Heart right ventricle (tissue), 16 donors: ENCODE measurements at places on chromosomes 3 and 15. TPM values are rescaled to one million over a fixed set of nuclear protein-coding genes. Genes with fewer than 3 reads are reported as not detected.

The CNTN4 gene
- total RNA-seq: 4.7 TPM

DNA sequence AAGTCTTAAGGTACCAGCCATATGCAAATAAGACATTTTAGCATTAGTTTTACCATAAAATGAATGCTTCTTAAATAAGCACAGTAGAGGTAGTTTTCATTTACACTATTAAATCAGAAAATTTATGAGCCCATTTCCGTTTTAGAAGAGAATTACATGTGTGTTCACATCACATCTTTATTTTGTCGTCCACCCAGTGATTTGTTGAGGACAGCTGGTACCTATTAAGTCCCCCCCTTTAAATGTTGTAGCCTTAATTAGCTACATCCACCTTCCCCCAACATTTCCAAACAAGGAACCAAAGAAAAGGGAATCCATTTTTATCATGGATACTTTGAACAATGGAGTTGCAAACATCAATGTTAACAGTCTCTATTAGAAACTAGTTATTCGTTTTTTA, 6.8 kb downstream of the IL17RD start:
- DNase-seq: no peak

- no peak for DNase-seq
Measured at GRCh38 chr3:174342171-174342570, 517.0 kb upstream of the NAALADL2 start.

GRCh38 chr15:96514607-96515285, 184.2 kb downstream of the NR2F2 start:
- no peak for DNase-seq

DNA sequence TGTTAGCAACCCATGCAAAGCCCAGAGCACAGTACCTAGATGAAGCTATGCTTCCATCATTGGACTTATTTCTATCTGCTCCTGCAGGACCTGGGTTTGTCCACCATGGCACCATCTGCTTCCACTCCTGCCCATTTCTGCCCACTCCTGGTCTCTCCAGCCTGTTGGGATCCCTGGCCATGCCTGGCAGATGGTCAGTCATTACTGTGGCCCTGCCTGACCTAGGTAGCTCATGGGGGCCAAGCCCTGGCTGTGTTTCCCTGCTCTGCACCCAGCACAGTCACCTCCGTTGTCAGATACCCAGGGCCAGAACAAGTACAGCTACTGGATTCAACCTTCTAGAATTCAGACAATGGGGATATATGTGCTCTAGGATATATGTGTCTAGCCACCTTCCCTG, 185.8 kb upstream of the TLE3 start:
- DNase-seq: no peak
